Cortex of kidney (tissue), 1 donor: ENCODE measurements at places on chromosomes 11 and 22.

DNA sequence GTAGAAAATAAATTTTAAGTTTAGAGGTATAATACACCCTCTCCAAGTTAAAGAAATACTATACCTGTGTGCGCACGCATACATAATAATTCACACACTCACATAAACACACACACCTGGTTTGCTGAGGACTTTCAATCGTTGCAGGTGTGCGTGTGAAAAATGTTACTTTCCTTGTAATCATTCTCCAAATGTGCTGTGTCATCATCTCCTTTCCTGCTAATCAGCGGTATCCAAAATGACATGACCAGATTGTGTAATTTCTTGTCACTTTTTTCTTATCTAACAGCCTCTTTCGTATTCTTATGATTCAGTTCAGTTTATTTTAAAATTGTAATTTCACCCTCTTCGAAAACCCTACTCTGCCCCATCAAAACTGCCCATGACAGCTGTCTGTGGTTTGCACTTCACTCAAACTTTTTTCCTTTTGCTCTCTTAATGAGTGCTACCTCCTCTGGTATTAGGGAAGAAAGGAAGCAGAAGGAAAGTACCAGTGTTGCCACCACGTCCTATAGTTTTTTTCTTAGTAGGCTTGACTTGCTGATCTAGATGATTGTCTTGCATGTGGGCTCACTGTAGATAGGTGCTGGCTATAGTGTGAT lies 651.2 kb downstream of the CNTN5 start:
- no peak for DNase-seq

DNA sequence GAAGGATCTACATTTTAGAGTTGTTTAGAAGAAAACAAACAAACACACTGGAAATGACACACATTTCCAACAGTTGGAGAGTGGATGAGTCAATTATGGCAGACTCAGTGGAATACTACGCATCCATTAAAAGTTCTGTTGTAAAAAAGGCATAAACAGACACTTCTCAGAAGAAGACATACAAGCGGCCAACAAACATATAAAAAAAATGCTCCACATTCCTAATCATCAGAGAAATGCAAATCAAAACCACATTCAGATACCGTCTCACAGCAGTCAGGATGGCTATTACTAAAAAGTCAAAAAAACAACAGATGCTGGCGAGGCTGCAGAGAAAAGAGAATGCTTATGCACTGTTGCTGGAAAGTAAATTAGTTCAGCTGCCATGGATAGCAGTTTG lies 298.2 kb downstream of the DDX10 start:
- no peak for DNase-seq

GRCh38 chr22:48944751-48945620 lies 882.7 kb downstream of the BRD1 start:
- DNase-seq, result no peak

DNA sequence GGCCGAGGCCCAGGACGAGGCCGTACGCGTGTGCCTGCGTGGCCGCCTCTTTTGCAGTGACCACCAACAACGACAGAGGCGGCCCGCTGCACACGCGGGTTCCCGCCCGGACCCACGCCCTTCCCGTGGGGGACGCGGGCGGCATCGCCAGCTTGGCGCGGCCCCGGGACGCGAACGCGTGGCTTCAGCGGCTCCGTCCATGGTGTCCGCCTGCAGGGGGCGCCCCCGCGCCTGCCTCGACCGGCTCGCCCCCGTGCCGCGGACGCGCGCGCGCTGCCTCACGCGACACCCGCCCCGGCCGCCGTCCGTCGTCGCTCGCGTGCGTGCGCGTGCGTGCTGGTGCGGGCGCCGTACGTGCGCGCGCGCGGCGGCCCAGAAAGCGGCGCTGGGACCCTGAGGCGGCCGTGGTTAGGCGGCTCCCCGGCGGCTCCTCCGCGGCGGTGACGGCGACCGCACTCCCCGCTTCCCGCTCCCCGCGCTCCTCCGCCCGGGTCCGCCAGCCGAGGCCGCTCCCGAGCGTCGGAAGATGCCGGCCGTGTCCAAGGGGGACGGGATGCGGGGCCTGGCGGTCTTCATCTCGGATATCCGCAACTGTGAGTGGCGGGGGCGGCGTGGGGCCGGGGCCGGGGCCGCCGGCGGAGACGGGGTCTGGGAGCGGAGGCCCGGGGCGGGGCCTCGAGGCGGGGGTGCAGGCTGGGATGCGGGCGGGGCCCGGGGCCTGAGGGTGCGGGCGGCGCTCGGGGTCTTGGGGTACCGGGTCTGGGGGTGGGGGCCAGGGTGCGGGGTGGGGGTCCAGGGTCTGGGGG lies at the start of gene AP2A2:
TSS of gene AP2A2 (plus strand) at position 375 of the 806 bp plus-strand sequence. CDS start at position 527, 152 bp downstream.
- DNase-seq, result no peak

- no peak for DNase-seq
Observed at GRCh38 chr11:120525261-120526171, 14.0 kb downstream of the GRIK4 start.
